Endodermal cell (in vitro differentiated cells): ENCODE measurements at places on chromosomes 1 and 21.
A peak's percentile ranks its signal among the peaks of the same experiment; 100 is the strongest.

DNA sequence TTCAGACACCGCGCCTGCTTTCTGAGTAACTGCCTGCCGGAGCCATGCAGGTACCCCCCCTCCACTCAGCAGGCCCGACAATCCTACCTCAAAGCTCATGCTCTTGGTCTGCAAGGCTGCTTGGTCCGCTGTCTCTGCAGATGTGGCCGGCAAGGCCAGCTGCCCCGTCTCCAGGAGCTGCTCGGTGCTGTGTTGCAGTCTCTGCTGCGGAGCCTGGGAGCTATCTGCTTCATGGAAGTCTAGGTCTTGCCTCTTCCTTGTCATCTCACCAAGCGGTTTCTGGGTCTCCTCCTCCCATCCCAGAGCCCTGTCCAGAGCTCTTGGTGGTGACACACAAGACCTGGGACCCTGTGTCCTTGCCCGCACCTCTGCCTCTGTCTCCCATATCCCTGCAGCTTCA lies 24.0 kb upstream of the GNPAT start:
- no peak overlapping the region for H3K4me3 ChIP-seq
- no peak for DNase-seq
- no peaks in the 10 kb centered on the region for H3K36me3 ChIP-seq
- no peak overlapping the region for H3K27ac ChIP-seq
- no peaks in the 10 kb centered on the region for H3K27me3 ChIP-seq

GRCh38 chr1:55877437-55878232 lies 662.5 kb upstream of the USP24 start:
- no peaks in the 10 kb centered on the region for H3K36me3 ChIP-seq
- no peak overlapping the region for H3K27ac ChIP-seq
- DNase-seq, result no peak
- no peak overlapping the region for H3K4me3 ChIP-seq

- no peak for DNase-seq
- H3K4me3 ChIP-seq, result no peak overlapping the region
- no peaks in the 10 kb centered on the region for H3K36me3 ChIP-seq
- H3K4me1 ChIP-seq, result peaks cover 14% of the 10 kb centered on the region
Observed at GRCh38 chr1:209456878-209457277, 126.6 kb upstream of the CAMK1G start.

DNA sequence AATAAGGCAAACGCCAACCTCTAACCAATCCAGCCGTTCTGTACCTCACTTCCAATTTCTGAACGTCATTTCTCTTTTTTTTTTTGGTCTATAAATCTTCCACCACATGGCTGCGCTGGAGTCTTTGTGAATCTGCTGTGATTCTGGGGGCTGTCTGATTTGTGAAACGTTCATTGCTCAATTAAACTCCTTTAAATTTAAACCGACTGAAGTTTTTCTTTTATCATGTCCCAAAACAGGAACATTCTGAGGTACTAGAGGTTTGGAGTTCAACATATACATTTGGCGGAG lies 65.5 kb upstream of the BACH1 start:
- no peak overlapping the region for H3K27ac ChIP-seq
- DNase-seq, result no peak
- H3K27me3 ChIP-seq, result no peaks in the 10 kb centered on the region
- no peaks in the 10 kb centered on the region for H3K36me3 ChIP-seq

DNA sequence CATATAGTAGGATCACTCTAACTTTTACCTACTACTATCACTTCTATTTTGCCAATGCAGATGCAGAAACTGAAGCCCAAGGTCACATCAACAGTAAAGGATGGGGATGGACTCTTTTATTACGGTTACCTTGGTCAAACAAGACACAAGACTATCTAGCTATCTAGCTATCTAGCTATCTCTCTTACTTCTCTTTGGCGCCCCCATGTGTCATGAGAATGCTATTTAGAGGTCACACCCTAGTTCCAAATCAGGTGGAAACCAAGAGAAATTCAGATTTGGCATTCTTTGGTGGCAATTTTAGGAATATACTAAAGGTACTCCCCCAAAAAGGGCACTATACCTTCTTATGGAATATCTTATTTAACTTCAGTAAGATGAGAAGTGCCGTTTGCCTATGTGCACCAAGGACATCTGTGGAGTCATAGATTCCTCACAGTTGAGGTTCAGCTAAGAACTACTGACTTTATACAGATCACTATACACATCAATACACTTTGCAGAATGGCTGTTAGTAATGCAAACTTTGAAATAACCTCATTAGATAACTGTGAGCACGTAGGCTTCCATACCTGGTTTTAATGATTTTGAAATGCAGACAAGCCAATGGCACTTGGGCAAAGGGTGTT lies 6.7 kb downstream of the ZNF648 start:
- no peaks in the 10 kb centered on the region for H3K27me3 ChIP-seq
- H3K27ac ChIP-seq, result no peak overlapping the region
- DNase-seq, result peak; percentile 82
- H3K4me1 ChIP-seq, result no peaks in the 10 kb centered on the region
- no peaks in the 10 kb centered on the region for H3K36me3 ChIP-seq

GRCh38 chr1:182610606-182611194 lies 6.5 kb upstream of the RGS16 start:
- H3K4me3 ChIP-seq, result no peak overlapping the region
- H3K27ac ChIP-seq, result no peak overlapping the region
- no peak for DNase-seq
- H3K4me1 ChIP-seq, result peaks cover 11% of the 10 kb centered on the region
- no peaks in the 10 kb centered on the region for H3K36me3 ChIP-seq
- peaks cover 5% of the 10 kb centered on the region for H3K27me3 ChIP-seq

DNA sequence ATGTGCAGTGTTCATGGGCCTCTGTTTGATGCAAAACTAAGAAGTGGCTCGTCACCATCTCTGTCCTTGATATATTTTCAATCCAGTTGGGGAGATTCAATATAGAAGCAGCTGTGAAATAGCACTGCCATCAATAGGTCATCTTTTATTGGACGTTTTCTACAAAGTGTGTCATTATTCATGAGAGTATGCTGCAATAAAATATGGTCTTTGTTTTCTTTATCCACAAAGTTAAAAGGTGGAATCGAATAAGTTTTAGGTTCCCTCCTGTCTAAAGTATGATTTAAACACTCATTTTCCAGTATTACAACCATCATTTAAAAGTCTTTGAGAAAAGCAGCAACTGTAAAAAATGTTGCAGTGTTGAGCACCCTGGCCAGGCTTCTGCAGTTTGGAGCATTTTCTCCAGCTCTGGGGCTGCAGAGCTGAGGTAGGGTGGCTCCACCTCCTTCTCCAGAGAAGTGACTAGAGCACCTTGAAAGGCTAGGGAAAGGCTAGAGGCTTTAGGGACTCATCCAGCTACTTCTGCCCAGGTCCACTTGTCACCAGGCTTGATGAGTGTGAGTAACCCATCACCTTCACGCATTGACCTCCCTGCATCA lies 56.5 kb upstream of the DNAH14 start:
- no peak overlapping the region for H3K27ac ChIP-seq
- no peaks in the 10 kb centered on the region for H3K27me3 ChIP-seq
- no peaks in the 10 kb centered on the region for H3K4me1 ChIP-seq
- H3K36me3 ChIP-seq, result no peaks in the 10 kb centered on the region

DNA sequence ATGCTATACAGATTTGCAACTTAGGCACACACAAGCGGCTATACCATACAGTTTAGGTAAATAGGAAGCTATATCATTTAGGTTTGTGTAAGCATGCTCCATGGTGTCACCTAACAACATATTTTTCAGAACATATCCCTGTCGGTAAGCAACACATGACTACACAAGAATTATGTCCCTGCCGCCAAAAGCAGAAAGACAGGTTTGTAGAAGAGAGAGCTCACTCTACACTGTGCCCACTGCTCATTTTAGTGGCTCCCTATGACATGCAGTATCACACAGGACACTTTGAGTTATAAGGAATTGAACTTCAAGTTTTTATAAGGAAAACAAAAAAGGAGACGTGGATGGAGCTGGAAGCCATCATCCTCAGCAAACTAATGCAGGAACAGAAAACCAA lies 132.5 kb upstream of the KAZN start:
- DNase-seq, result no peak
- H3K36me3 ChIP-seq, result no peaks in the 10 kb centered on the region
- H3K27me3 ChIP-seq, result no peaks in the 10 kb centered on the region
- no peak overlapping the region for H3K27ac ChIP-seq

DNA sequence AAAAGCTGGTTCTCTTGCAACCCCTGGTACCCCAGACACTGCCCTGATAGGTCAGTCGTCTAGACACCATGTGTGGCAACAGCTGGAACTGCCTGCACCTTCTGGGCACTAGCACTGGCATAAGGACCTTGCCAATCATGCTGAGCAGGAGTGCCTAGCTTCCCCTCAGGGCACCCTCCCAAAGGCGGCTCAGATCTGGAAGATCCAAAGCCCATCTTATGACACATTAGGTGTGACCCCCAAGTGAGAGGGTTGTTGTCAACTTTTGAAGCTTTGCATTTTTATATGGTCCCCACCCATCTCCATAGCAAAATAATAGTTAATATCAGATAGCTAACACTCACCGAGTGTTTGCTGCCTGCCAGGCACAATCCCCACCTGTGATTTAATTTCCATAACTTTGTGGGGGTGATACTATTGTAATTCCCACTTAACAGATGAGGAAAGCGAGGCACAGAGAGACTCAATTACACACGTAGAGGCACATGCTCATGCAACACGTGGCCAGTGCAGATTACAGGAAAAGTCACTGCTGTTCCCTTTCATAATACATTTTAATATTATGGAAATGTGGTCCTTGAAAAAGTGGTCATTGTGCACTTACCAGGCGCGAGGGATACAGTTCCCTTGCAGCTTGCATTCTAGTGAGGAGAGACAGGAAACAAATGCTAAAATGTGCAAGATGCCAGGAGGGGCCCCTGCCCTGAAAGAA lies 25.8 kb downstream of the EXOC8 start:
- DNase-seq, result peak; percentile 10
- no peaks in the 10 kb centered on the region for H3K4me1 ChIP-seq
- H3K36me3 ChIP-seq, result no peaks in the 10 kb centered on the region
- no peak overlapping the region for H3K27ac ChIP-seq

DNA sequence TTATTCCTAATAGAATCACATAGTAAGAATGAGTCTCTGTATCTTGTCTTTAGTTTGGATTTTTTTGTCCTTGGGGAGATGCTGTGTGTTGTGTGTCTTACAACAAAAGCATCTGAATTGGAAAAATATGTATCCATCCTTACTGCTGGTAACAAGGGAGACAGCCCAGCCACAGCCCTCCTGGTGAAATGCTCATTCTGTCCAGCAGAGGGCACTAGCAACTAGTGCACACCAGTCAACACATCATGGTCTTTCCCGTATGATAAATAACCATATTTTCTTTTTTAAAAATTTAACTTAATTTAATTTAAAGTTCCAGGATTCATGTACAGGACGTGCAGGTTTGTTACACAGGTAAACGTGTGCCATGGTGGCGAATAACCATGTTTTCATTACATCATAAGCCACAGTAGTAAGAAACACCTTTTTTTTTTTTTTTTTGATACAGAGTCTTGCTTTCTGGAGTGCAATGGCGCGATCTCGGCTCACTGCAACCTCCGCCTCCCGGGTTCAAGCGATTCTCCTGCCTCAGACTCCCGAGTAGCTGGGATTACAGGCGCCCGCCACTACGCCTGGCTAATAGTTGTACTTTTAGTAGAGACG lies 245.1 kb downstream of the PTBP2 start:
- no peaks in the 10 kb centered on the region for H3K36me3 ChIP-seq
- no peaks in the 10 kb centered on the region for H3K27me3 ChIP-seq
- H3K4me1 ChIP-seq, result no peaks in the 10 kb centered on the region

GRCh38 chr1:226569879-226570547 lies 21.4 kb downstream of the STUM start:
- H3K27ac ChIP-seq, result no peak overlapping the region
- H3K4me3 ChIP-seq, result no peak overlapping the region
- H3K27me3 ChIP-seq, result peaks cover 3% of the 10 kb centered on the region
- no peaks in the 10 kb centered on the region for H3K4me1 ChIP-seq
- no peaks in the 10 kb centered on the region for H3K36me3 ChIP-seq
- peak; percentile 96 for DNase-seq

GRCh38 chr1:113479713-113480676 lies 89.7 kb downstream of the MAGI3 start:
- H3K36me3 ChIP-seq, result no peaks in the 10 kb centered on the region
- DNase-seq, result no peak
- H3K27me3 ChIP-seq, result no peaks in the 10 kb centered on the region
- H3K4me3 ChIP-seq, result no peak overlapping the region
- H3K4me1 ChIP-seq, result no peaks in the 10 kb centered on the region
- no peak overlapping the region for H3K27ac ChIP-seq

DNA sequence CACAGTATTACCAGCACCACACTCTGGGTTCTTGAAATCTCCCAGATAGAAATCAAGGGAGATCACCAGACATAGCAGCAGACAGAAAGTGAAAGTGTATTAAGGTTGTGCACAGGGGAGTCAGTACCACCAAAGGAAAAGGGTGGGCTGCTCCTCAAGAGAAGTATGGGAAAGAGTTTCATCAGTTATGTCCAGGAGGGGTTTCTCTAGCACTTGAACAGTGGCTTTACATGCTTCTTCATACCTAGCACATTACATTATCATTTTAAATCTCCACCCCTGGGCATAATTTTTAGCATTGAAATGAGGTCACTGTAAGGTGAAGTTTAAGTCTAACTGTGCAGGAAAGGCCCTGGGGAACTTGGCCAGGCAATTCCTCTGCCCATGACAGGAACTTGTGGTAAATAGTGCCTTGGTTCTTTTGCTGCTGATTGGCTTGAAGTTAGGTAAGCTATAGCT lies 601.0 kb downstream of the NUF2 start:
- H3K4me1 ChIP-seq, result peaks cover 5% of the 10 kb centered on the region
- no peaks in the 10 kb centered on the region for H3K27me3 ChIP-seq
- H3K4me3 ChIP-seq, result no peak overlapping the region
- H3K27ac ChIP-seq, result no peak overlapping the region
